ENCODE measurements at places on chromosomes 5 and 9.

GRCh38 chr5:78113689-78114264 is 180.7 kb downstream of the AP3B1 start:
- no peak for DNase-seq

GRCh38 chr5:112174959-112175594 is 244.0 kb downstream of the EPB41L4A start:
- no peak for DNase-seq

DNA sequence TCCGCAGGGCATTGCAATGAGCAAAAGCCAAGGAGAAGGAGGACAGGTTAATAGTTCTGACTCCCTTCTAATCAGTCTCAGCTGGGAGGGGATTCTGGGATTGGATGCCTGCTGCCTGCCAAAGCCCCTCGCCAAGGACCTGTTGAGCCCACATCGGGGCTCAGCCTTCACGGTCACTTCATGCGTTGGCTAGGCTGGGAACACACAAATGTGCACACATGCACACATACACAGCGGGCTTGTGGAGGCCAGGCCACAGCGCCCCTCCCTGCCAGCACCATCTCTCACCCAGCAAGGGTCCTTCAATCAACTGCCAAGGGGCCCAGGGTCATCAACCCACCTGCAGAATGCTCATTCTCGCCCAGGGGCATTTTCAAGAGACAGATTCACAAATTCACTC is 113.9 kb downstream of the C5orf15 start:
- no peak for DNase-seq

DNA sequence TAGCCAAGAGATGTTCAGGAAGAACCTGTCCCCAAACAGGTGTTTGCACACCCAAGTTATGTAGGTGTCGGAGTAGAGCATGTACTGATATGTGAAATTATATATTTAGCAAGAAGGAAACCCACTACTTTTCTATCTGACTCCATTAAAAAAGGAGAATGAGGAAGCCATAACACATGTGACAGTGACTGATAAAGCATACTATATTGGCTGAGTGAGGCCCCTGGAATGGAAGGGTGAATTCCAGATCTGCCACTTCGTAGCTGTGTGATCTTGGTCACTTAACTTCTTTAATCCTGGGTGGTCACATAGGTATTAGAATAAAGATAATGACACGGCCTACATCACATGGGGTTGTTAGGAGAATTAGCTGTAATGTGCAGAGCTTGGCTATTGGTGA is 116.0 kb upstream of the MAN2A1 start:
- no peak for DNase-seq

DNA sequence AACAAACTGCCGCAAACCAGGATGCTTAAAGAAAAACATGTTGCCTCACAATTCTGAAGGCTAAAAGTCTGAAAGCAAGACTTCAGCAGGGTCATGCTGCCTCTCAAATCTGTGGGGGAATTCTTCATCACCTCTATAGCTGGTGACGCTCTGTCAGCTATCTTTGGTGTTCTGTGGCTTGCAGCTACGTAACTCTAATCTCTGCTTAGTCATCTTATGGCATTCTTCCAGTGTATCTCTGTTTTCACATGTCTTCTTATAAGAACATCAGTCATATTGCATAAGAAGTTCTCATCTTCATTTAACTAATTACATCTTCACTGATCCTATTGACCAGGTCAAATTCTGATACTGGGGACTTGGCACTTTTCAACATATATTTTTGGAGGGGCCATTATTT is 243.0 kb downstream of the CDH10 start:
- no peak for DNase-seq

DNA sequence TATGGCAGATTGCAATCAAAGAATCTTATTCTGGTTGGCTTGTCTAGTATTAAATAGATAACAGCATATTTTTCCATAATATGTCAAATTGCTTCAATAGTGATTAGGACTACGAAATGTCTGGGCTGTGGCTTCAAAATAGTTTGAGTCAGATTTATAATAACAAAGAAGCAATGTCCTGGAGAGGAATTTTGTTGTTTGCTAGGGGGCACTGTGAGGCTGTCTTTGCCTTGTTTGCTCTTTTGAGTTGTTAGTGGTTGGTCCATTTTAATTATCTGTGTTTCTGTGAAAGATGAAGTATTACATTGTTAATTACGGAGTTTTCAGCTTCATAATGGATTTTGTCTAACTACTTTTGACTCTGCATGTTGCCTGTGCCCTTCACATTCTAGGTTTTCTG is 713.6 kb downstream of the TLE4 start:
- DNase-seq: no peak

GRCh38 chr5:107808671-107809137 is 138.0 kb upstream of the EFNA5 start:
- DNase-seq: no peak

GRCh38 chr5:168601972-168602371 is 22.8 kb upstream of the PANK3 start:
- DNase-seq: no peak

- no peak for DNase-seq
Observed at GRCh38 chr9:120742951-120743416, 28.7 kb upstream of the MEGF9 start.

Measured in cerebellar nuclear complex (tissue), 1 donor.